Midbrain (tissue), 1 donor: ENCODE measurements at places on chromosomes 1 and 21.

DNA sequence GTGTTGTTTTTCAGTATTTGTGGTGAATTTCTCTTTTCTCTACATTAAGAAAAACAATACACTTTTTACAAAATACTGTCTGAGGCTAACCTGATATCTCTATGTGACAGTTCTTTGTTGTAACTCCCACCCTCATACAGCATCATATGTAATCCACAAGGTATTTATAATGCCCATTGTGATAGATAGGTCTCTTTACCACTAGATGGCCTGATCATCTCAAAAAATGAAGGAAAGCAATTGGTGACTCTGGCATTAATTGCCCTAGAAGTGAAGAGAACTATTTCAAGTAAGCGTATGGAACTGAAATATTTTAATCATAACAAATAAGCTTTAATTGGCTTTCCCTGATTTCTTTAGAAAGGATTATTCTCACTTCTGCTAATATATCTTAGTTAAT lies 36.2 kb upstream of the HFM1 start:
- no peak for DNase-seq

DNA sequence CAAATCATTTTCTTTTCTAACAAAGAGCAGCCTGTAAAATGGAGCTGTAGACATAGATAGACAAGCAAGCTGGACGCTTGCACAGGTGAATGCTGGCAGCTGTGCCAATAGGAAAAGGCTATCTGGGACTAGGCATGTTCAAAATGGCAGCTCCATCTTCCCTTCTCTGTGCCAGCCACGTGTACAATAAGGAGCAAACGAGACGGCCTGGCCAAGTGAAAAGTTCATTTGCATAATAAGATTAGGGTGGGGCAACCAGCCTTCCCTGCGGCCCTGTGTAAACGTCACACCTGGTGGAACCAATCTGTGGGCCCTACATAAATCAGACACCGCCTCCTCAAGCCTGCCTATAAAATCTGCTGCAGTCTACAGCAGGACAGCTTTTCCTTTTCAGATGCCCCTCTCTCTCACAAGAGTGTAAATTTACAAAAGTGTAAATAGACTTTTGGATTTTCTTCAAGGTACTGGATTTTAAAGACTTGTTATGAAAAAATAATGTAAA lies 16.6 kb upstream of the EDEM3 start:
- DNase-seq, result no peak

- no peak for DNase-seq
These were observed 1312.2 kb downstream of the PLA2G4A start for GRCh38 chr1:188140958-188141357.

- no peak for DNase-seq
These were observed 216.2 kb downstream of the SDCCAG8 start for GRCh38 chr1:243471754-243472745.

GRCh38 chr1:24233684-24234600 lies 46.9 kb upstream of the IFNLR1 start:
- no peak for DNase-seq

GRCh38 chr1:151501474-151501873 lies 9.7 kb upstream of the CGN start:
- no peak for DNase-seq

DNA sequence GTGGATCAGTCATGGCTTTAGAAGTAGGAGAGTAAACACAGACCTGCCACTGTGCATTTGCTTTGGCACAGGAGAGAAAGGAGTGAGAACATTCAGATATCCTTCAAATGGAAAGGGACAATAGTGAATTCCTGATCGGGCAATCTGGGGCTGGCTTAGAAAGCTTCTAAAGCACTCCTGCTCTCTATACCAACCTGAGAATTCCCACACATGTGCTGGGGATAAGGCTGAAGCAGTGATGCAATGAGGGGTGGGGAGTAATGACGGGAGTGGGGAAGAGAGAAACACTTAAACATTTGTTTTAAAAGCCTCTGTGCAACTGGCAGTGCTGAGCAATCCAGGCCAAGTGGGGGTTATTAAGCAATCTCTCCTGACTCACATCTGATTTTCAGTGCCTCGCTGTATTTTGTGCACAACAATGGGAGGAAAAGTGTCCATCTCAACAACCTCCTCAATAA lies 108.8 kb downstream of the KIAA0319L start:
- DNase-seq, result no peak

GRCh38 chr1:39258146-39258924 lies 53.8 kb downstream of the MACF1 start:
- DNase-seq, result peak; percentile 72

DNA sequence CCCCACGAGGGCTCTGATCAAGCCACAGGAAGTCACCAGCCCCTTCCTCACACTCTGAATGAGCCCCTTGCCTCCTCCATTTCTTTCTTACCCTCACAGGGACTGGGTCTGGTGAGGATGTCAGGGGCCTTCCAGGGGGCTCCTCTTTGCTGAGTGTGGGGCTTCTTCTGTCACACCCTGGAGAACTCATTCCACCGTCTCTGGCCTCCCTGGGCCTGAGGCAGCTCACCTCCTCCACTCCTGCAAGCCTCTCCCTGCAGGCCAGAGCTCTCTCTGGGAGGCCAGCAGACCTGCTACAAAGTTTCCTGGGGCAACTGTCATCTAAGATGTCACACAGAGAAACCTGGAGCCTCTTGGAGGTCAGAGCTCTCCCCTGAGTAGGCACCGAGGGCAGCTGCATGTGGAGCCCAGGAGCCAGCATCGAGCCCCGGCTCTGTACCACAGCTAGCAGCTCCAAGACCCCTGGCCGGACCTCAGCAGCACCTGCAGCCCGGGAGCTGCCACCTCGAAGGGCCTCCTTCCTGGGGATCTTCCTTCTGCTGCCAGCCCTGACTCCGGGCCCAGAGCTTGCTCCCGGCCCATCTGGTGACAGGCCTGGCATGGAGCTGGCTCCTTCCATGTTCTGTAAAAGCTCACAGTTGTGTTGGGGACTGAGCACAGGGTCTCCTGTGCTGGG lies 1.1 kb downstream of the SPOCD1 start:
- DNase-seq, result no peak

DNA sequence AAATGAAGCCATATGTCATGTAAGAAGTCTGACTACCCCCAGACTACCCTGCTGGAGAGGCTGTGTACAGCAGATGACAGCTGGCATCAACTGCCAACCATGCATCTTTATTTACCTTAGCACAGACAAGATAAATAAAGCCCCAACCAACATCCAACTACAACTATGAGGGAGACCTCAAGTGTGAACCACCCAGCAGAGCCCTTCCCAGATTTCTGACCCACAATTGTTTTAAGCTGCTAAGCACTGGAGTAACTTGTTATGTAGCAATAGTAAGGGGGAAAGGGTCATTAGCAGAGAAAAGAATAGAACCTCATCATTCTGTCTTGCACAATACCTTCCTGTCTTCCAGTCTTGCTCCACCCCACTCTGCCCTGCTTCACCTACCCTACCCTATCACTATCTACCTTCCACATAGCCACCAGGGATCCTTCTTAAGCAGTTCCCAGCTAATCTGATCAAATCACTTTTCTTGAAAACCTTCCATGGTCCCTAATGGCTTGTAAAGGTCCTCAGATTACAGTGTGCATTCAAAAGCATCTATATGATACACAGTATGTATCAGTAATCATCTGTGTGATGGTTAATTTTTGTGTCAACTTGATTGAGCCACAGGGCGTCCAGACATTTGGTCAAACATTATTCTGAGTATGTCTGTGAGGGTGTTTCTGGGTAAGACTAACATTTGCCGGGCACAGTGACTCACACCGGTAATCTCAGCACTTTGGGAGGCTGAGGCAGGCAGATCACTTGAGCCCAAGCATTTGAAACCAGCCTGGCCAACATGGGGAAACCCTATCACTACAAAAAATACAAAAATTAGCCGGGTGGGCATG lies 19.6 kb upstream of the RBM15 start:
- no peak for DNase-seq

DNA sequence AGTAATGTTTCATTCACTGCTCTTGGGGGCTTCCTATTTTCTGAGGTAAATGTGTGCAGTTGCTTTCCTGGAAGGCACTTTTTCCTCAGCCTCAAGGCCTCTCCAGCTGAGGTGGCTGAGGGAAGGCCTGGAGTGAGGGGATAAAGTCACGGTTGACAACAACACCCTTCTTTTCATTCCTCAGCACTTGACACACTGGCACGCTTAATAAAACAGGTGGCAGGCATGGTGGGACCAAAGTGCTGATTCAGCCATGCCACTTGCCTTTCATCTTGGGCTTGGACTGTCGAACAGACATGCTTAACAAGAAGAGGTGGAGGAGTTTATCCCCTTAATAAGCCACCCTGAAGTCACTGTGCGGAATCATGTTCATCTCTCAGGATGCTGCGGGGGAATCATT lies 23.6 kb upstream of the GRHL3 start:
- no peak for DNase-seq

- peak; percentile 53 for DNase-seq
These were observed 6.8 kb downstream of the ATG4C start for GRCh38 chr1:62790716-62791115.

DNA sequence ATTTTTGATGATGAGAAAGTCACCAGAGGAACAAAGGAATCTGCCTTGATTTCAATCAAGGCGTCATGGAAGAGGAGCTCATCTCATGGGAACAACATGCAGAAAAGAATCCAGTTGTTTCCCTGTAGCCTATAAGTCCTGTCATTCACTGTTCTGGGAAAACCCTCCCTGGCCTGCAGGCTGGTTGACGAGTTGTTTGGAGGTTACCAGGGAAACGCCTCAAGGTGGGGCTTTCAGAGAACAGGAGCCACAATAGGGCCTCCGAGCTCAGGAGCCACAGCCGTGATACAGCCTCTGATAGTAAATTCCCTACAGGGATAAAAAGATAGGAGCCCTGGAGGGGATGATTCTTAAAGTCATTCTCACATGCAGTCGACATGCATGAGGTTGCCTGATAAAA lies 135.2 kb downstream of the PSMG1 start:
- DNase-seq, result no peak

GRCh38 chr1:22089787-22090186 lies 37.3 kb downstream of the CDC42 start:
- DNase-seq, result no peak

DNA sequence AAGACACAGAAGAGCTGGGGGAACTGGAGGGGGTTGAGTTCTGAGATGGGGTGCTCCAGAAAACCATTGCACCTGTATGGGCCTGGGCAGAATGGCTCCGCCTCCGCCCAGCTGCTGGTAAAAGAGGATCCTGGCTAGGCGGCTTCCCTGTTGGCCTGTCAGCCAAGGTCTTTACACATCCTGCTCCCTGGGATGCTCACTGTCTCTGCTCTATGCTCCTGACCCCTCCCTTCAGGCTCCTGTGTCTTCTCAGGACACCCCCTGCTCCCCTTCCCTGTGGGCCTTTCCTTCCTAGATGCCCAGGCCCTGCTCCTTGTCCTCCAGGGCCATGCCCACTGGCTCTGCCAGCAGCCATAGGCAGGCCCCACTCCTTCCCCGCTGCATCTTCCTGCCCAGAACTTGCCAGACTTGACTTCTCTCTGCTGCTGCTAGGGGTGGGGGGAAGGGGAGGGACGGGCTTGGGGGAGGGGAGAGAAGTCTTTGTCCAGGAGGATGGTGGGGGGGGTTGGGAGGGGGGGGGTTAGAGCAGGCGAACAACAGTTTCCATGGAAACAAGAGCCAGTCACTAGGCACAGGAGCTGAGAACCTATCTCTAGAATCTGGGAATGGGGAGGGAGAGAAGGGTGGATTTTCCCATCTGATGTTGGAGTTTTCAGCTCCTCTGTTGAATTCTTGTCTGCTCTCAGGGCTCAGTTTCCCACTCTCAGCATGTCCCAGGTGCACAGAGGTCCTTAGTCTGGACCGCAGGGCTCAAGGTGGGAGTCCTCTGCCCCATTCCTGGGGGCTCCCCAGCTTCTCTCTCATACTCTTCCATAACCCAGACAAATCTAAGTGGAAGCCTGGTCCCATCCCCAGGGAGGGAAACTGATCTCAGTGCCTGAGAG lies 10.6 kb downstream of the CELSR2 start:
- DNase-seq, result no peak

GRCh38 chr1:101259744-101260148 lies 22.9 kb downstream of the S1PR1 start:
- DNase-seq, result peak; percentile 3

DNA sequence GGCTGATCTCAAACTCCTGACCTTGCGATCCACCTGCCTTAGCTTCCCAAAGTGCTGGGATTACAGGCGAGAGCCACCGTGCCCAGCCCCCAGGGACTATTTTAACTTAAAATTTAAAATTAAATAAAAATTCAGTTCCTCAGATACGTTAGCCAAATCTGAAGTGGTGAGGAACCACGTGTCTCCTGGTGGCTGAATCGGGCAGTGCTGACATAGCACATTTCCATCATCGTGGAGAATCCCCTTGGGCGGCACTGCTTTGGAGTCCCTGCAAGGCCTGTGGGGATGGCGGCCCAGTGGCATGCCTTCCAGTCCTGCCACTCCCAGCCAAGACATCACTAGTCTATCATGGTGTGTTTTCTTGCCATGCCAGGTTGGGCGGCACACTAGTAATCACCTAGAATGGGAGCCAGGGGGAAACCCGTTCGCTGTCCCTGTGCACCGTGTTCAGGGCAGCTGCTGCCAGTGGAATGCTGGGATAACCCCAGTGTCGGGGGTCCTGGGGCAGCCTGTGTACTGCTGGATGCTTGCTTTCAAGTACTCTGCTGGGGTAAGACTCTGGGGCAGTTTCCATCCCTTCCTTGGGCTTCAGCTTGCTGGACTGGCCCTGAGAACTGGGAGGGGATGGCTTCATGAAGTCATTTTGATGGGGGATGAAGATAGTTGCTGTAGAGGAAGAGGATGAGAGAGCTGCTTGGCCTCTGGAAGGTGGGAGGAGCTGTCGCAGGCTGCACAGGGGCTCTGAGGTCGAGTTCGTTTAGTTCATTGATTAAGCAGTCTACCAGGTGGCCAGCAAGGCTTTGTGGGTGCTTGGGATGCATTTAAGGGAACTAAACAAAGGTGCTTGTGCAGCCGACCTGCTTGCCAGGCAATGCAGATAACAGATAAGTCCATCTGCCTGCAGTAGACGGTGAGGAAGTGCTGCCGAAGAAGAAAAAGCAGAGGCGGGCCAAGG lies 4.6 kb downstream of the ZBTB48 start:
- no peak for DNase-seq

GRCh38 chr1:60059468-60059867 lies 14.1 kb downstream of the C1orf87 start:
- no peak for DNase-seq

GRCh38 chr1:180572760-180573159 lies 14.0 kb downstream of the OVAAL start:
- no peak for DNase-seq

- no peak for DNase-seq
These were observed 615 bp downstream of the GPR161 start for GRCh38 chr1:168135921-168136708.

GRCh38 chr1:182699393-182700350 lies 15.3 kb upstream of the RGS8 start:
- DNase-seq, result no peak

GRCh38 chr21:43717166-43717853 lies 1.6 kb upstream of the PDXK start:
- DNase-seq, result no peak
